HFFc6 (cell line): ENCODE measurements at places on chromosomes 6 and 20. TPM values are rescaled to one million over a fixed set of nuclear protein-coding genes. Genes with fewer than 3 reads are reported as not detected.
A peak's percentile ranks its signal among the peaks of the same experiment; 100 is the strongest.

DNA sequence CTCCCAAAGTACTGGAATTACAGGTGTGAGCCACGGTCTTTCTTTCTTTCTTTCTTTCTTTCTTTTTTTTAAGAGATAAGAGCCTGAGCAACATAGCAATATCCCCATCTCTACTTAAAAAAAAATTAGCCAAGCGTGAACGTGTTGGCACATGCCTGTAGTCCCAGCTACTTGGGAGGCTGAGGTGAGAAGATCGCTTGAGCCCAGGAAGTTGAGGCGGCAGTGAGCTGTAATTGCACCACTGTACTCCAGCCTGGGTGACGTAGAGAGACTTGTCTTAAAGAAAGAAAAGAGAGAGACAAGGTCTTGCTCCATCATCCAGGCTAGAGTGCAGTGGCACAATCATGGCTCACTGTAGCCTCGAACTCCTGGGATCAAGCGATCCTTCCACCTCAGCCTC is 162.0 kb upstream of the MLN start:
- H3K27me3 ChIP-seq = peaks cover 44% of the 10 kb centered on the region
- H3K4me3 ChIP-seq = no peak overlapping the region
- H3K36me3 ChIP-seq = no peaks in the 10 kb centered on the region
- H3K27ac ChIP-seq = no peak overlapping the region

GRCh38 chr6:100915876-100916275 is 34.7 kb upstream of the ASCC3 start:
- no peak overlapping the region for H3K4me3 ChIP-seq
- DNase-seq = no peak
- H3K27me3 ChIP-seq = peaks cover 4% of the 10 kb centered on the region
- H3K27ac ChIP-seq = no peak overlapping the region
- no peaks in the 10 kb centered on the region for H3K4me1 ChIP-seq

DNA sequence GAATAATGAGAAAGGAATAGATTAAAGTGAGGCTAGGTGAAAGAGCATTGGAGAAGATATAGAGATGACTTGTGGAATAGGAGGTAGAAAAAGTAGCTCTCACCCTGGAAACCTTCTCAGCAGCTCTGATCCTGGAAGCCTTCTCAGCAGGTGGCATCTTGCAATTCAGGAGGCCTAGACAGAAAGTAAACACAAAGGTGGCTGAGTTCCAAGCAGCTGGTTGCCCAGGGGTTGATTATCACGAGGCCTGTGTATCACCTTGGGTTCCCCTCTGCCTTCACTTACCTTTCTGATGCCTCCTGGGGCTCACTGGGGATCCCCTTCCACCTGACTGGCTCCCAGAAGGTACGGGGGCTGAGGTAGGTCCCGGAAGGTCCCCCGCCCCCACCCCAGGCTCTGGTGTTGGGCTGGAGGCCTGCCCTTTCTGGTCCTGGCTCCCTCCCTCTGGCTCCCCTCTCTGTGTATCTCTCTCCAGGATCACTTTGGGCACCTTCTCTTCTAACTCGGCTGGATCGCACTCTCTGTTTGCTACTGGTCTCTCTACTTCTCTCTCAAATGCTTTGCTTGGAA is 9.7 kb downstream of the MDC1 start:
- H3K27ac ChIP-seq = no peak overlapping the region
- H3K27me3 ChIP-seq = peaks cover 2% of the 10 kb centered on the region; the same call in 1 of the 2 replicates
- peaks cover 31% of the 10 kb centered on the region for H3K36me3 ChIP-seq
- no peaks in the 10 kb centered on the region for H3K4me1 ChIP-seq
- H3K4me3 ChIP-seq = no peak overlapping the region
- no peak for DNase-seq

GRCh38 chr6:136411025-136411325 is 121.3 kb upstream of the BCLAF1 start:
- peaks cover 23% of the 10 kb centered on the region for H3K4me1 ChIP-seq
- no peak for DNase-seq
- no peak overlapping the region for H3K27ac ChIP-seq
- H3K4me3 ChIP-seq = no peak overlapping the region

GRCh38 chr20:46695892-46696291 is 6.6 kb upstream of the TP53RK start:
- H3K27me3 ChIP-seq = peaks cover 9% of the 10 kb centered on the region
- no peak overlapping the region for H3K4me3 ChIP-seq
- DNase-seq = peak; percentile 58
- peak overlapping the region; percentile 61 for H3K27ac ChIP-seq
- peaks cover 29% of the 10 kb centered on the region for H3K4me1 ChIP-seq

GRCh38 chr6:135018052-135018451 is 36.6 kb downstream of the HBS1L start:
- no peaks in the 10 kb centered on the region; the same call in 1 of the 2 replicates for H3K27me3 ChIP-seq
- H3K4me1 ChIP-seq = peaks cover 23% of the 10 kb centered on the region
- H3K27ac ChIP-seq = no peak overlapping the region
- H3K4me3 ChIP-seq = no peak overlapping the region
- DNase-seq = no peak

DNA sequence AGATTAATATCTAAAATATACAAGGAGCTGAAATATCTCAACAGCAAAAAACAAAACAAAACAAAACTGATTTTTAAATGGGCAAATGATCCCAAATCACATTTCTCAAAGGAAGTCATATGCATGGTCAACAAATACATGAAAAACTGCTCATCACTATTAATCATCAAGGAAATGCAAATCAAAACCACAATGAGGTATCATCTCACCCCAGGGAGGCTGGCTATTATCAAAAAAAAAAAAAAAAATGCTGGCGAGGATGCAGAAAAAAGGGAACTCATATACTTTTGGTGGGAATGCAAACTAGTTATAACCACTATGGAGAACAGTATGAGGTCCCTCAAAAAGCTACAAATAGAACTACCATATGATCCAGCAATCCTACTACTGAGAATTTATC is 34.6 kb downstream of the REPS1 start:
- H3K27me3 ChIP-seq = no peaks in the 10 kb centered on the region
- peak; percentile 37 for DNase-seq
- H3K36me3 ChIP-seq = peaks cover 4% of the 10 kb centered on the region; the same call in 1 of the 2 replicates
- peaks cover 66% of the 10 kb centered on the region for H3K4me1 ChIP-seq

DNA sequence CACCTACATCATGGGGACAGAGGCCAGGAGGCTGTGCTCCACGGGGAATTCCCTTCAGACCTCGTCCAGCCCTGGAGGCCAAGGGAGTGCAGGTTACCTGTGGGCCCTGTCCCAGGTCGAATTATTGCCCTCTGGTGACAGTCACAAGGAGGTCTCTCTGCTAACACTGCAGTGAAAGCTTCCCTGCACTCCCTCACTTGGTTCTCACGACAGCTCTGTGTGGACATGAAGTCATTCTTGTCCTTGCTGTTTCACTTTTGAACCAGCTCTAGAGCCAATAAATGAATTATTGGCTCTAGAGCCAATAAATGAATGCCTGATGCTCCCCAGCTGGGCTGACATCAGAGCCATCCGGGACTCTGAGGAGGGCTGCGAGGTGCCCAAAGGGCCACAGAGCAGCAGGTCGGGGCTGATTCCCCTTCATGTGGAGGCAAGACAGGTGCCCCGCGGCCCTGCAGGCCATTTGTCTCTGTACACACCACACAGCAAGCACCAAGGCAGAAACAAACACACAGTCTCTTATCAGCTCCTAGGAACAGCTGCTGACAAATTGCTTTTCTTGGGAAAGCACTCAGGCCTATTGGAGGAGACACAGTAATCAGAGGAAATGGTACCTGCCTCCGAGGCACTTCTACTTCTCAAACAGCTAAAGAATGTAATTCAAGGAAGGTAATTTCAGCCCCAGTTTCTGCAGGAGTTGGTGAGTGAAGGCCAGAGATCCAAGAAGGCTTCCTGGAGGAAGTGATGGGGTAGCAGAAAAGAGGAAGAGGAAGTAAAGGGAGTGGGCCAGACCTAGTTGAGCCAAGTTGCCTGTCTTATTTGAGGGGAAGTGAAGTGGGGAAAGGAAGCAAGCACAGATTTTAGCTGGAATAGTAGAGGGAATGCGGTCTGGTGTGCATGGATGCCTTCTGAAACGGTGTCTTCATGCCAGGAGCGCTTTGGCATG is 27.5 kb upstream of the TBXT start:
- H3K4me3 ChIP-seq = no peak overlapping the region
- no peaks in the 10 kb centered on the region for H3K27me3 ChIP-seq
- no peaks in the 10 kb centered on the region; the same call in 1 of the 2 replicates for H3K36me3 ChIP-seq
- DNase-seq = no peak
- H3K4me1 ChIP-seq = no peaks in the 10 kb centered on the region

DNA sequence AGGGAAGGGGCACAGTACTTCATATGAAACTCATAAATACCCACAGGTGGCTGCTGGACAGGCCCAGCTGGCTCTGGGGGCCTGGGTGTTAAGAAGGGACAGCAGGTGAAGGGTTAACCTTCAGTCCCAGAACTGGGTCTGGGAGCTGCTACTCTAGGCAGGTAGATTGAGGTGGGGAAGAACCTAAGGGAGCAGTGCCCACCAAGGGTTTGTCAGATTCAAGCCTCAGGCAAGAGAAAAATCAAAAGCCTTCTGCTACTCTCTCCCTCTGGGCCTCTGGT is 5.6 kb downstream of the RPL10A start:
- peak overlapping the region; percentile 66 for H3K27ac ChIP-seq
- peaks cover 24% of the 10 kb centered on the region for H3K27me3 ChIP-seq
- no peak for DNase-seq

GRCh38 chr6:42294759-42295158 is 77.1 kb upstream of the MRPS10 start:
- peak; percentile 73 for DNase-seq
- H3K27ac ChIP-seq = peak overlapping the region; percentile 74
- no peak overlapping the region for H3K4me3 ChIP-seq
- no peaks in the 10 kb centered on the region for H3K27me3 ChIP-seq
- peaks cover 63% of the 10 kb centered on the region for H3K4me1 ChIP-seq

DNA sequence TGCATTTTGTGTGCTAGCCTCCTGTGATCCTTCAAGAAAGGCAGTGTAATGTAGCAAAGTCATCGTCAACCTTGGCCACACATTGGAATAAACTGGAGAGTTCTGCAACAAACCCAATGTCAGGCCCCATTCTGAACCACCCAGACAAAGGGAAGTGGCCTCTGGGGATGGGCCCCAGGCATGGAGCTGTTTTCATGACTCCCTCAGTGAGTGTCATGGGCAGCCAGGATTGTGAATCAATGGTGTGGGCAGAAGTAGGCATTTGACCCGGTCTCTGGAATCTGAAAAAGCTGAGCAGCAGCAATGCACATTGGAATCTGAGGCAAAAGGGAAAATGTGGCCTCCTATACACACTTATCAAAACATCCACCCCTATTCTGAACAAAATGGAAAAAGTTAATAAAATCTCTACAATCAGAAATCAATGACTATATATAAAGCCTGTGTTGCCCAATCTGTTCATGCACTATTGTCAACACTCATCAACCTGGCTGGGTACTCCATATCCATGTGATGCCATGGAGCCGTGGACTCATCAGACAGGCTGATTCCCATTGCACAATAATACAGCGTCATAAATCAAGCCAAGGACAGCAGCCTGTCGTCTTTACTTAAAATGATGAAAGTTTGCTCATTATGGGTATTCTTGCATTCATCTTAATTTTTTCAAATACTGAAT is 134.9 kb upstream of the STMND1 start:
- no peak overlapping the region for H3K4me3 ChIP-seq
- H3K27me3 ChIP-seq = no peaks in the 10 kb centered on the region; the same call in 1 of the 2 replicates
- peaks cover 65% of the 10 kb centered on the region for H3K4me1 ChIP-seq
- DNase-seq = no peak
- H3K36me3 ChIP-seq = no peaks in the 10 kb centered on the region

- H3K4me1 ChIP-seq = peaks cover 7% of the 10 kb centered on the region; the same call in 1 of the 2 replicates
- no peak overlapping the region for H3K27ac ChIP-seq
- DNase-seq = no peak
- H3K27me3 ChIP-seq = peaks cover 3% of the 10 kb centered on the region
- peak overlapping the region; percentile 31; the same call in 1 of the 2 replicates for H3K4me3 ChIP-seq
Measured at GRCh38 chr6:89475634-89476033, 42.7 kb downstream of the ANKRD6 start.

DNA sequence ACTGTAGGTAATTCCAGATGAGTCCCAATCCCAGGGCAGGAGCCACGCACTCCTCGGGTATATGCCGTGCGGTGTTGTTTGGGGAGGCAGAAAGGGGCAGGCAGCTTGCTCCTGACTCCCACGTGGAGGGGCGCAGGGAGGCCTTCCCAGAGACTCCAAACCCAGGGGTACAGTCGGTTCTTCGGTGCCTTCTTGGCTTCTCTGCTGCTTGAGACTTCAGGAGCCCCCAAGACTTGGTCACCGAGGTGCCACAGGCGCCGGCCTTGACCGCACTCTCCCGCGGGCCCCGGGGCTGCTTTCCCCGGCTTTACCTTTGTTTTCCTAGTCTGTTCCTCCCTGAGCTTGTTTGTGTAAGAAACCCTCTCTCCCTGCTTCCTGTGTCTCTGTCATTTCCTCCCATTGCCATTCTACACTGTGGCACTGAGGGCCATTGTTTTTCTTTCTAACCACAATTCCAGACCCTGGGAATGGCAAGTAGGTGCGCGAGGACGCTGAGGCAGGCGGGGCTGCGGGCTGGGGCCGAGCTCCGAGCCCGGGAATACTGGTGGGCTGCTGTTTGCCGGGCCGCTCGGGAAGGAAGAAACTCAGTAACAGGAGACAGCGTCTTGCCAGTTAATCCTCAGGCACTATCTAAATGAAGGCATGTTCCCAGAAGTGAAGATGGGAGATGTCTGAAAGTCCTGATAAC is 215.6 kb upstream of the HEY2 start:
- no peaks in the 10 kb centered on the region; the same call in 1 of the 2 replicates for H3K27me3 ChIP-seq
- no peak overlapping the region for H3K27ac ChIP-seq
- no peak overlapping the region for H3K4me3 ChIP-seq
- no peaks in the 10 kb centered on the region for H3K36me3 ChIP-seq

DNA sequence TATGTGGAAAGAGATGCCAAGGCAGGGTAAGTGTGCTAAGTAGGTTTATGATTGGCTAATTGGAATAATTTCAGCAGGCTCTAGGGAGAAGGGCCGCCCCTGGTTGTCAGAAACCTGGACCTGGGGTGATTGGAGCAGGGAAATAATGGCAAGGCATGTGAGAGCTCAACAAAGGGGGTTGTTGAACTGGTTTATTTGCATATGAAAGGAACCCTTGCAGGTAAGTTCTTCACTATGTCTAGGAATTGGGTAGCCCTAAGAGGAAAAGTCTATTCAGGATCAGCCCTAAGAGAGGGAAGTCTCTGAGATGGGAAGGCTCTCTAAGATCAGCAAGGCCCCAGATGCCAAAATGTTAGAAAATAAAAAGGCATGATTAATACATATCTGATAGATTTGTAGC is 175.4 kb upstream of the PRND start:
- no peaks in the 10 kb centered on the region; the same call in 1 of the 2 replicates for H3K27me3 ChIP-seq
- peaks cover 78% of the 10 kb centered on the region for H3K4me1 ChIP-seq
- H3K36me3 ChIP-seq = peaks cover 22% of the 10 kb centered on the region
- no peak for DNase-seq
- peak overlapping the region; percentile 85 for H3K27ac ChIP-seq
- H3K4me3 ChIP-seq = peak overlapping the region; percentile 50; the same call in 1 of the 2 replicates

Gene TAGAP
- total RNA-seq = not detected in 3 replicates

Gene PTCRA
- total RNA-seq = not detected in 3 replicates

Gene KCNK16
- total RNA-seq = not detected in 3 replicates

Gene CYP21A2
- total RNA-seq = not detected in 3 replicates

Gene IP6K3
- total RNA-seq = 0.24 to 0.50 TPM (median 0.41 TPM) in 3 replicates

Gene TREML2
- total RNA-seq = not detected in 2 replicates

Gene PRDM13
- total RNA-seq = not detected in 3 replicates
